ENCODE measurements at places on chromosomes 6 and 20. TPM values are rescaled to one million over a fixed set of nuclear protein-coding genes. Genes with fewer than 3 reads are reported as not detected.
A peak's percentile ranks its signal among the peaks of the same experiment; 100 is the strongest.

- H3K27ac ChIP-seq: no peak overlapping the region
- H3K27me3 ChIP-seq: no peaks in the 10 kb centered on the region
- H3K4me3 ChIP-seq: no peak overlapping the region
- no peak for DNase-seq
- H3K4me1 ChIP-seq: no peaks in the 10 kb centered on the region
- peaks cover 11% of the 10 kb centered on the region for H3K36me3 ChIP-seq
Observed at GRCh38 chr6:20955131-20955530, 420.9 kb downstream of the CDKAL1 start.

GRCh38 chr6:164108092-164108491, 693.6 kb downstream of the QKI start:
- H3K27ac ChIP-seq: no peak overlapping the region
- no peak overlapping the region for H3K4me3 ChIP-seq
- H3K4me1 ChIP-seq: no peaks in the 10 kb centered on the region
- no peaks in the 10 kb centered on the region for H3K27me3 ChIP-seq

- H3K4me3 ChIP-seq: no peak overlapping the region
- H3K36me3 ChIP-seq: no peaks in the 10 kb centered on the region
- H3K27ac ChIP-seq: no peak overlapping the region
Observed at GRCh38 chr20:61812121-61812844, 253.4 kb downstream of the TAF4 start.

STXBP5 gene
- 28.6 TPM for total RNA-seq

DNA sequence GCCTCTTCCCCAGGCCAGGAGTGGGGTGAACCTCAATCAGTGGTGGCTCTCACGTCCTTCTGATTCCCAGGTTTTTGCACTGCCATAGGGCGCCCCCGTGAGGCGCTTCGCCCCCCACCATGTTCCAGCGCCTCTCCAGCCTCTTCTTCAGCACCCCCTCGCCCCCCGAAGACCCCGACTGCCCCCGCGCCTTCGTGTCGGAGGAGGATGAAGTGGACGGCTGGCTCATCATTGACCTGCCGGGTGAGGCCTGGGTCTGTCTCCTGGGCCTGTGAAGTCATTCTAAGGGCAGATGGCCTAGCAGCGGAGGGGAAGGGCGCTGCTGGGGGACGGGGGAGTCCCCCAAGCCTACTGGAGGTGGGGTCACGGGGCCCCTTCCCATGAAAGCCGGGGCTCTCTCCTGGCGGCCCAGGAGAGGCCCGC, 4.5 kb downstream of the TP53INP2 start:
- DNase-seq: peak; percentile 87
- H3K4me1 ChIP-seq: peaks cover 36% of the 10 kb centered on the region
- peaks cover 16% of the 10 kb centered on the region for H3K36me3 ChIP-seq
- H3K27ac ChIP-seq: peak overlapping the region; percentile 92

- H3K27me3 ChIP-seq: no peaks in the 10 kb centered on the region
Observed at GRCh38 chr6:158255275-158255988, 56.8 kb upstream of the TULP4 start.

PPP1R3G gene
- total RNA-seq: 0.05 TPM

- no peaks in the 10 kb centered on the region for H3K36me3 ChIP-seq
- DNase-seq: no peak
- H3K4me3 ChIP-seq: no peak overlapping the region
- no peak overlapping the region for H3K27ac ChIP-seq
- no peaks in the 10 kb centered on the region for H3K27me3 ChIP-seq
Observed at GRCh38 chr6:51184046-51184445, 365.4 kb downstream of the TFAP2B start.

DNA sequence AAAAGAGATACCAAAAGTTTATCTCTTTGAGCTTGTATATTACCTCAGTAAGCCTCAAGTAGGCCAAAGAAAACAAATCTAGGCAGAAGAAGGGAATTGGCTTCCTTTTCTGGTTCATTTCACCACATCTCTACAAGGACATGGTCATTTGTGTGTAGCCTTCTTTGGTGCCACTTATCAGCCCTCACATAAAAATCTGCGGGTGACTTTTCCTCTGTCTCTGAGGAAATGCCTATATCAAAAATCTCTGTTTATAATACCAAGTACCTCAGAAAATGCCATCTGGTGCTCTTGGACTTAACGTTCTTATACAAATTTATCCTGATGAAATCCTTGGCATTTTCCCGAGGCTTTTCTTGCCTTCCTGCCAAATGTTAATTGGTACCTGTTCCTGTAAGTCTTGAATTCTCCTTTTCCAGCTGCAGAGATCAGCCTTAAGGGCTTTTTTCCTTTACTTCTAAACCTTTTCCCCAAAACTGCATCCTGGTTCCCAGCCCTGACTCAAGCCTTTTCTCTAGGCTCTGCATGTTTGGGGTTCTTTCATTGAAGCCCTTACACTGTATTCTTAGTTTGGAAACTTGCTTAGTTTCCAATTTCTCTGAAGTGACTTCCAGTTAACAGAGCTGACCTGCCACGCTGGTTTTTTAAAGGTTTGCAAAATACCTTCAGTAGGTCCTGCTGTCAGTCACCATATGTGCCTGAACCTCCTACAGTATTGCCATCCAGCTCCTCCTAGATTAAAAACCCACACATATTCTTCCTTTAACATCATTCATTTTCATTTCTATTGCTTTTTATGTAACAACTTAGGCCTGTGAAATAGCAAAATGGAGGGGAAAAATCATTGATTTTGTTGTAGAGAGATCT, 191.2 kb upstream of the PREP start:
- H3K4me1 ChIP-seq: peaks cover 38% of the 10 kb centered on the region
- H3K4me3 ChIP-seq: no peak overlapping the region
- no peaks in the 10 kb centered on the region for H3K36me3 ChIP-seq
- no peak overlapping the region for H3K27ac ChIP-seq
- DNase-seq: no peak

Measured in activated CD4-positive, alpha-beta T cell treated with anti-CD3 and anti-CD28 coated beads, Interleukin-2, amount 10 ng/mL, durations not matched to agents 24 days and 14 days (primary cell).